ENCODE measurements at places on chromosomes 1 and 21.

DNA sequence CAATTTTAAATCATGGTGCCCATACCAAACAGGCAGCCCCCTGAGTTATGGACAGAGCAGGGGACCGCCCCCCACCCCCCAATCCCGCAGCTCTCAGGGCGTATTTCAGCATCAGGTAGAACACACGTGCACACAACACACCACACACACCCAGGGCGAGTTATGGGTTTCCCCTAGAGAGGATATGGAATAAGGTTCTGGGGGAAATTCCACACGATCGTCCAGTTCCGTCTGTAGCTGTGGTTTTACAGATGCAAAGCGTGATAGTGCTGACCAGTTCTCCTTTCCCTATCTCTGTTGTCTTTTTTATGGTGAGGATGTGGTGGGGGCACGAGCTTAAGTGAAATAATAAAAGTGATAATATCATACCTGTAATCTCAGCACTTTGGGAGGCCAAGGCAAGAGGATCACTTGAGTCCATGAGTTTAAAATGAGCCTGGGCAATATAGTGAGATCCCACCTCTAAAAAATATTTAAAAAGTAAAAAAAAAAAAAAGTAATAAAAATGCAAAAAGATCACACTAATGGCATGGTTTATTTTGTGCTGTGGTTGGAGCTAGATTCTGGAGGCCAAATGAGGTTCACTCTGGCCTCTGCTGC, 25.1 kb downstream of the C2CD2 start:
- DNase-seq = no peak

- DNase-seq = no peak
These were observed 2.3 kb upstream of the TSPAN2 start for GRCh38 chr1:115091572-115091971.

DNA sequence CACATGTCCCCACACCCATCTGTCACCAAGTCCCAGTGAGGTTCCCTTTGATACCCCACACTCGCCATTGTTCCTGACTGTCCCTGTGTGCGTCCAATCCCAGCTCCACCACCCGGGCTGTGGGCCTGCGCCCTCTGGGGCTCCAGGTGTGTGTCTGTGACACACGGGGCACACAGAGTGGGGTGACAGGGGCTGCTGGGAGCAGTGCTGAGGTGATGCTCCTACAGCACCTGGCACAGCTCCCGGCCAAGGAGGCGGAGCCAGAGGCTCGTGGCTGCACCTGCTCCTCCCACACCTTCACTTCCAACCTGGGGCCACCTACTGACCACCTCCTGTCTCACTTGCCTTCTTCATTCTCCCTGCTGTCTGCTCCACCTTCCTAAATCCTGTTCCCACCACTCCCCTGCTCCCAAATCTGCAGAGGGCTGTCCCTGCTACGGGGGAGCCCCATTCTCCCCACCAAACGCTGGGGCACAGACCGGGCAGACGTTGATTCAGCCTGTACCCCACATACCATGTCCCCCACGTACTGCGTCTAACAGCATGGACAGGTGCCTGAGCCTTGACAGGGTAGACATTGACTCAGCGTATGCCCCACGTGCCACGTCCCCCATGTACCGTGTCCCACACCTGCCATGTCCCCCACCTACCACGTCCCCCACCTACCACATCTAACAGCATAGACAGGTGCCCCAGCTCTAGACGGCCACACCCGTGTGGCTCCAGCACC, 16.4 kb downstream of the WDR4 start:
- DNase-seq = no peak

DNA sequence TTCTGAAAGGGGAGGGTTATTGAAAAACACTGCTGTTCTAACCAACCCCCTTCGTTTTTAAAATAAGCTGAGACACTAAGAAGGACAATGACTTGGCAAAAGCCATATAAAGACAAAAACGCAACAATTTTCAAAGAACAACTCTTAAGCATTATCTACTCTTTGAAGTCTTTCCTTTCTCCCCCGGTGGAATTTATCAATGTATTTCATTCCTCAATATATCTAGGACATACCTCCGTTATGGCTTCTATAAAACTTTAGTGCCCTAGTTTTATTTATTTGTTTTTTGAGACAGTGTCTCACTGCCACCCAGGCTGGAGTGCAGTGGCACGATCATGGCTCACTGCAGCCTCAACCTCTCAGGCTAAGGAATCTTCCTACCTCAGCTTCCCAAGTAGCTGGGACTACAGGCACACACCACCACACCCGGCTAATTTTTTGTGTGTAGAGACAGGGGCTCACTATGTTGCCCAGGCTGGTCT, 3.2 kb downstream of the NRDC start:
- no peak for DNase-seq

DNA sequence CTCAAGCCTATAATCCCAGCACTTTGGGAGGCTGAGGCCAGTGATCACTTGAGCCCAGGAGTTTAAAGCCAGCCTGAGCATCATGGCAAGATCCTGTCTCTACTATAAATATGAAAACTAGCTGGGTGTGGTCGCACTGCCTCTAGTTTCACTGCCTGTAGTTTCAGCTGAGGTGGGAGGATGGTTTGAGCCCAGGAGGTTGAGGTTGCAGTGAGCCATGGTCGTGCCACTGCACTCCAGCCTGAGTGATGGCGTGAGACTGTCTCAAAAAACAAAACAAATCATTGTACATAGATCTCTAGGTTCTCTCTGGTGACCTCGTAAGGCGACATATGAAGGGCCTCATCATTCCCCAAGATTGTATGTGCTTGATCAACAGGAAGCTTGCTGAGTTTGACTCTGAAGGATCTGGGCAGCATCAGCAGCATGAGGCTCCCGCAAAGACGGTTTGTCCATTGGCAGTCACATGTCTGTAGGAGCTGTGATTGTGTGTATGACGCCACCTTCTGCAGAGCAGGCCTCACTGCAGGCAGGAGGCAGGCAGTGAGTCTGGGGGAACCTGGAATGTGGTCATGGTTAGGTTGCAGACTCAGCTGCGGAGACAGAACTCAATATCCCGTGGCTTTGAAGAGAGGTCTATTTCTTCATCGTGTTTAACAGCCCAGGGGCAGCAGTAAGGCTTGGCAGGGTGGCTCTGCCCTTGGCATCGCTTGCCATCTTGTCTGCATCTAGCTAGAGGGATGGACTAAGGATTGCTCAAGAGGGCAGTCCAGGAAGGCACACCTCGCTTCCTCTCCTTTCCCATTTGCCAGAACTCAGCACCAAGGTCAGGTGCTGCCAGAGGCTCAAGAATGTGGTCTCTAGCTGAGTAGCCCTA, 14.0 kb downstream of the ATP5PO start:
- DNase-seq = peak; percentile 48

GRCh38 chr1:214328770-214329469, 48.0 kb downstream of the SMYD2 start:
- DNase-seq = peak; percentile 79

- no peak for DNase-seq
These were observed 28.1 kb downstream of the FOXJ3 start for GRCh38 chr1:42306977-42307376.

DNA sequence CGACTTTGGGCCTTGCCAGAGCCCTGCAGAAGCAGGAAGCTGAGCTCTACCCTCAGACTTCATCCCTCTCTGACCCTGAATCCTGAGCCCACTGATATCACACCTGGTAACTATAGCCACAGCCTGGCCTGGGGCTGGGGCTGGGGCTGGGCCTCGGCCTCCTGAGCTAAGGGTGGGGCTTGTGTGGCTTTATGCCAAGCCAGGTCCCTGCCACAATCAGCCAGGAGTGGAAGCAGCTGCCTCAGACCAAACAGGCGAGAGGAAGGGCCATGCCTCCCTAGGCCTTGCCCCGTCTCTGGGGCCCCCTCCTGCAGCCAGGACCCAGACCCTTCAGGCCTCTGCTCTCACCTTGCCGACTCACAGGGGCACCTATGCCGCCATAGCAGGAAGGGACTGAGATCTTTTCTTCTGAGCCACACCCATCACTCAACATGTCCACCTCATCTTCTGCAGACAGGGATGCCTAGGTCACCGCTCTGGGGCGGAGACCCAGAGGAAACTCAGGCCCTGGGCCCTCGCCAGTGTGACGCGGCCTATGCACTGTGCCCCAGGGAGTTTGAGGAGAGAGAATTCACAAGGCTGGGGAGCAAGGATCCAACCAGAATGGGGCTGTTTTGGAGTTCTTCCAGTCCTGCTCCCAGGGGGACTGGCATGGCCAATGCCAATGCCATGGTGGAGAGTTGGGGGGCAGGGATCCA, 5.7 kb downstream of the UBXN11 start:
- no peak for DNase-seq

- no peak for DNase-seq
These were observed 23.9 kb downstream of the S1PR1 start for GRCh38 chr1:101260556-101261350.

DNA sequence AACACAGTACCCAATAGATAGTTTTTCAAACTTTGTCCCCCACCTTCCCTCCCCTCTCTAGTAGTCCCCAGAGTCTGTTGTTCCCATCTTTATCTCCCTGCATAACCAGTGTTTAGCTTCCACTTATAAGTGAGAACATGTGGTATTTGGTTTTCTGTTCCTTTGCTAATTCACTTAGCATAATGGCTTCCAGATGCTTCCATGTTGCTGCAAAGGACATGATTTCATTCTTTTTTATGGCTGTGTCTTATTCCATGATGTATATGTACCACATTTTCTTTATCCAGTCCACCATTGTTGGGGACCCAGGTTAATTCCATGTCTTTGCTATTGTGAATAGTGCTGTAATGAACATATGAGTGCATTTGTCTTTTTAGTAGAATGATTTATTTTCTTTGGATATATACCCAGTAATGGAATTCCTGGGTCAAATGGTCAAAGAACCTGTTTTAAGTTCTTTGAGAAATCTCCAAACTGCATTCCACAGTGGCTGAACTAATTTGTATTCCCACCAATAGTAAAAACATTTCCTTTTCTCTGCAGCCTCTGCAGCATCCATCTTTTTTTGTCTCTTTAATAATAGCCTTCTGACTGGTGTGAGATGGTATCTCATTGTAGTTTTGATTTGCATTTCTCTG, 126.0 kb downstream of the AK5 start:
- no peak for DNase-seq

- DNase-seq = no peak
These were observed 41.4 kb upstream of the CCDC190 start for GRCh38 chr1:162902416-162902815.

GRCh38 chr1:190563230-190563629, 85.6 kb upstream of the BRINP3 start:
- DNase-seq = no peak

DNA sequence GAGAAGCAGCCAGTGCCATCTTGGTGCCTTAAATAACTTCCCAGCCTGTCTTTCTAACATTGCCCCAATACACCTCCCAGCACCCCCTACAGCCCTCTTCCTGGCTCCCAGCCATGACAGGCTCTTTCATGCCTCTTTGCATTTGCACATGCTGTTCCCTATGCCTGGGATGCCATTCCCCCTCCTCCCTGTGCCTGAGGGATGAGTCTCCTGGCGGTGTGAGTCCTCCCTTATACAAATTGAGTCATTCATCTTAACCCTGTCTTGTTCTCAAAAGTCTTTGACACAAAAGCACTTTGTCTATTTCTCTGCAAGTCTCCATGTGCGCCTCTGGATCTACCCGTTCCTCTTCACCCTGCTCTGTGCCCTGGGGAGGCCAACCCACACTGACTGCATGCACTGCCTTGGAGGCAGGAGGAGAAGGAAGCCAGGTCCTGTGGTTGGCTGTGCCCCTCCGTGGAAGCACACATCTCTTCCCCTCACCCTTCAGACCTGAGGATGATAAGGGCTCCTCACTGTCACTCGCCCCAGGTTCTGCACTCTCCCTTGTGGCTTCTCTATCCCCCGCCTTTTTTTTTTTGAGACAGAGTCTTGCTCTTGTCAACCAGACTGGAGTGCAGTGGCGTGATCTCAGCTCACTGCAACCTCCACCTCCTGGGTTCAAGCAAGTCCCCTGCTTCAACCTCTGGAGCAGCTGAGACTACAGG, 25.1 kb downstream of the CDCP2 start:
- no peak for DNase-seq

- no peak for DNase-seq
These were observed 24.9 kb downstream of the VAV3 start for GRCh38 chr1:107940017-107940577.

DNA sequence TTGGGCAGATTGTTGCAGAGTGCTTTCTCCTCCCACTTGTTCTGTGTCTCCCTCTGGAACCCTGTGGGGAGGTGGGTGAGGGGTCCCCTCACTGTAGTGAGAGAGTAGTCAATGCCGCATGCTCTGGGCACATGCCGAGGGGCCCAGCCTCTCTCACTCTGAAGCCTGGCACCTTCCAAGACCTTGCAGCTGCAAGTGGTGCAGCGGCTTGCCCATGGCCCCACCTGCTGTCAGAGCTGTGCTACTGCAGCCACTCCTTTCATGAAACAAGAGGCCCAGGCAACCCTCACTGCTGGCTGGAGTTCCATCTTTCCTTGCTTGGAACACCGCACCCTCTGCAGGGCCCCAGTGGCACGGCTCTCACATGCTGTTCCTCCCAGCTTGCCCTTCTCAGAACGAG, 58.4 kb upstream of the COL6A1 start:
- DNase-seq = peak; percentile 84

GRCh38 chr1:184972315-184973055, 1.8 kb downstream of the NIBAN1 start:
- DNase-seq = no peak

DNA sequence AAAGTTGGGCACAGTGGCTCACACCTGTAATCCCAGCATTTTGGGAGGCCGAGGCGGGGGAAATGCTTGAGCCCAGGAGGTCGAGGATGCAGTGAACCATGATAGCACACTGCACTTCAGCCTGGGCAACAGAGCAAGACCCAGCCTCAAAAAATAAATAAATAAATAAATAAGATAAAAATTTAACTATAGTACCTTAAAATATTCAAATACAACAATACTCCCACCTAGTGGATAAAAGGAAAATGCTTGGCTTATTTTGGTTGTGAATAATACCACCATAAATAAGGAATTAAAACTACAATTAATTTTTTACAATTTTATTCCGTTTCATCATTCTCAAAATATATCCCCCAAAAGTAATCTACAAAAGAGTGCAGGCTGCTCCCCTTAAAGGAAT, 8.1 kb downstream of the PSMG1 start:
- no peak for DNase-seq

DNA sequence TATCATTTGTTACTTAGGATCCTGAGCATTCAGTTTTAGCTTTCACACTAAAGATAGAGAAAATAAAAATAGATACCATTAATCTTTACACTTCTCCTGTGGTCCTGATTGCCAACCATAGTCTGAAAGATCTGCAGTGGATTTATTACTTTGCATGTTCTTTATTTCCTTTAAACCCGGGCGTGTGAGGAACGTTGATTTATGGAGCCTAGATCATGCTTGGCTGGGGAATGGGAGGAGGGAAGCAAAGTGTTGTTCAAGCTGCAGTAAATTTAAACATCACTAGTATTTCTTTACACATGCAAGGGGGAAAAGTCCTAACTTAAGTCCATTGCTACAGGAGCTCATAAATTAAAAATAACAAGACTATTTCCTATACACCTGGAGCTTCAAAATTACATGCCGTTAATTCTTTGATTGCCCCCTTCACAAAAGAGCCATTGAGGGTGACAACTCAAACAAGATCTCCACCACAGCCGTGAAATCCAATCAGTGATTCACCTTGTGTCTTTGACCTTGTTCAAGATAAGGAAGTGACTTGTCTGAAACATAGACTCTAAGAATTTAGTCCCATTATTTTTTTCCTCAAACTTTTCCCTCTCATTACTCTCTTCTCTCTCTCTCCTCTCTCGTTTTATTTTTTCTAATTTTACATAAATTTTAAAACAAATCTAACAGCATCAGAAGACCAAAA, 282.7 kb downstream of the KIF26B start:
- no peak for DNase-seq

- no peak for DNase-seq
These were observed 304.3 kb downstream of the MATN1 start for GRCh38 chr1:30418939-30419720.

GRCh38 chr1:23343221-23344110, 618 bp downstream of the HNRNPR start:
- DNase-seq = peak; percentile 19
